ENCODE measurements at places on chromosomes 5 and 9. TPM values are rescaled to one million over a fixed set of nuclear protein-coding genes. Genes with fewer than 3 reads are reported as not detected.
A peak's percentile ranks its signal among the peaks of the same experiment; 100 is the strongest.

The TCF7 gene
- 3.1 TPM for total RNA-seq

The GFRA3 gene
- not detected for total RNA-seq

The HAPLN1 gene
- total RNA-seq: not detected

The IL13 gene
- not detected for total RNA-seq

The RECK gene
- 2.0 TPM for total RNA-seq

DNA sequence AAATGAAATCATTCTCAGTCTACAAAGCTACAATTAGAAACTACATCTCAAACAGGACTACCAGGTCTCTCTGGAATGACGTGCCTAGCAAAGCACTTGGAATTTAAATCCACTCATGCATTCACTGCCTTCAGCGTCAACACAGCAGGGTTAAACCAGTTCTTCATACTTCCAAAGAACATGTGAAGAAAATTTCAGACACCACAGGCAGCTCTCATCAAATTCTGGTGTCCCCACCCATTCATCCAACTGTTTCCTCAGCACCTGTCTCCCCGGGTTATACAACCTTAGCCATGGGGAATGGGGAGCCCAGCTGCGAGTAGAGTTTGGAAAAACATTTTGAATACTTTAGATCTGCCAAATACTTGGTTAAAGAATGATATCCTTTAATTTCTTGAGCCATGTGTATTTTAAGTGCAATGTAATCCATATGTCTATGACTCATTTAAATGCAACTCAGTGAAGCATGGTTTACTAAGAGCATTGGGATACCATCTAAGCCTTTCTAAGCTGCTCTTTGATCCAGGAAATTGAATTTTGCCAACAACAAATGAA, 17.5 kb downstream of the ADAM19 start:
- peak; percentile 16 for DNase-seq

DNA sequence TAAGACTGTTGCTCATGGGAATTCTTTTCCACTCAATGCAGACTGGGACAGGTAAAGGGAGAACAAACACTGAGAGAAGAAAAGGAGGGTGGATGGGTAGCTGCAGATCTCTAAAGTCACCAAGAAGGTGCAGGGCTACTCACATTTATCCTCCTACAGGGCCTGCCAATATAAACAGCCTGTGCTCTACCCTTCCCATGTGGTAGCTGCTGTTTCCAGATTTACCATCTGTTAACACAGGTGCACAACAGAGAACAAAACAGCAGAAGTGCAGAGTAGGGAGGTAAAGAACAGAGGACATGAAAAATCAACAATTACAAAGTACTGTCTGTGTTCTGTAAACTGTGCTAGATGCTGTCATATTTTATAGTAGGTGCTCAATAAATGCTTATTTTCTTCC, 26.0 kb downstream of the JAKMIP2 start:
- DNase-seq: no peak

- no peak for DNase-seq
These were observed 1.4 kb downstream of the SLC44A1 start for GRCh38 chr9:105245891-105246161.

DNA sequence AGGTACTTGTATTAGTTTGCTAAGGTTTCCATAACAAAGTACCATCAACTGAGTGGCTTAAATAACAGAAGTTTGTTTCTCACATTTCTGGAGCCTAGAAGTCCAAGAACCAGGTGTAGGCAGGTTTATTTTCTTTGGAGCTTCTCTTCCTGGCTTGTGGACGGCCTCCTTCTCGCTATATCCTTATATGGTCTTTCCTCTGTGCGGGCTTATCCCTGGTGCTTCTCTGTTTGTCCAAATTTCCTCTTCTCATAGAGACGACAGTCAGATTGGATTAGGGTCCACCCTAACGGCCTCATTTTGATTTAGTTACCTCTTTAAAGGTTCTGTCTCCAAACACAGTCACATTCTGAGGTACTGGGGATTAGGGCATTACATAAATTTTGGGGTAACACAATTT, 88.3 kb downstream of the RMI1 start:
- no peak for DNase-seq

DNA sequence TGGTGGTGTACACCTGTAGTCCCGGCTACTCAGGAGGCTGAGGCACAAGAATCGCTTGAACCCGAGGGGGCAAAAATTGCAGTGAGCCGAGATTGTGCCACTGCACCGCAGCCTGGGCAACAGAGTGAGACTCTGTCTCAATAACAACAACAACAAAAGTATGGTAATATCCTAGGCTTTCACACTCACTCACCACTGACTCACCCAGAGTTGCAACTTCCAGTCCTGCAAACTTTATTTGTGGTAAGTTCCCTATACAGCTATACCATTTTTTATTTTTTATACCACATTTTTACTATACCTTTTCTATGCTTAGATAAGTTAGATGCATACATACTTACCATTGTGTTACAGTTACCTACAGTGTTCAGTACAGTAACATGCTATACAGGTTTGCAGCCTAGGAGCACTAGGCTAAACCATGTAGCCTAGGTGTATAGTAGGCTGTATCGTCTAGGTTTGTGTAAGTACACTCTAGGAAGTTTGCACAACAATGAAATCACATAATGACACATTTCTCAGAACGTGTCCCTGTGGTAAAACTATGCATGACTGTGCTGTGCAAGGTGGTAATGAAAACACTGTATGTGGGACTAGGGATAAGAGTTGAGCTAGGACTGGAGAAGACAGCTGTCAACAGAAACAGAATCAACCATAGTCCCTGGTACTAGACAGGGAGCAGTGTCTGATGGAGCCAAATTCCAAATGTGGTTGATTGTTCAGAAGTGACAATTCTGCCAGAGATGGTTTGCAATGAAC, 109.5 kb upstream of the RAD23B start:
- DNase-seq: no peak

- no peak for DNase-seq
These were observed 504.4 kb downstream of the TLE4 start for GRCh38 chr9:80076162-80076561.

GRCh38 chr5:169763376-169764017, 126.4 kb downstream of the DOCK2 start:
- no peak for DNase-seq

- no peak for DNase-seq
These were observed 606.6 kb downstream of the PRELID2 start for GRCh38 chr5:145228564-145228963.

DNA sequence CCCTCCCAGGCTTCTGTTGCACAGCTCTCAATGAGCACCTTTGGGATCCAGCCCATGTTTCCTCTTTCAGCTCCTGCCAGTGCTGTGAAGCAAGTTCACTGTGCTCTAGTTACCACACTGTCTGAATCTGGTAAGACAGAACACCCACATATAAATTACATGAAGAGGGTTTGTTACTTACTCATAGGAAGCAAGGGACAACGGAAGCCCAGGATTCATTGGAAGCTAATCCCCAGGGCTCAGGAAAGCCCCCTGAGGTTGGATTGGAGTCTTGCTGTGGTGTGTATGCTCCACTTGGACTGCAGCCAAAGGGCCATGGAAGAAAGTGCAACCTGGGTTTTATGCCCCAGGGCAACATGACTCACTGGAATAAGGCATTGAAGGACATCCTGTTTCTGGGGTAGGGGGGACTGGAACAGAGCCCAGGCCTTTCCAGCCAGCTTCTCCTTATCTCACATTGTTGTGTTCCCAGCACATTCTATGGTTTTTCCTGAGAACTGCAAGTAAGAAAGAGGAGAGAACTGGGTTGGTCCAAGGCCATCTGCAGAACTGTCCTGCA, 15.6 kb upstream of the CLK4 start:
- no peak for DNase-seq

DNA sequence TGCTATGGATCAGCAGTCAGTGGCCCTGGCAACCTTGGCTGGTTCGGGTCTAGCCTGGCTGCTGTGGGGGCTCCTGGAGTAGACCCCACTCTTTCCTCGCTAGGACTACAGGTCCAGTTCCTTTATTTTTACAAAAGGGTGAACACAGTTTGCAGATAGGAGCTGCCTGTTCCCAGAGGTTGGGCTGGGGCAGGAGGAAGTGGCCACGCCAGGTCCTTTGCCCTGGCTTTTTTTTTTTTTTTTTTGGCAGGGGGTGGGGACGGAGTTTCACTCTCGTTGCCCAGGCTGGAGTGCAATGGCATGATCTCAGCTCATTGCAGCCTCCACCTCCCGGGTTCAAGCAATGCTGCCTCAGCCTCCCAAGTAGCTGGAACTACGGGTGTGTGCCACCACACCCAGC, 7.9 kb downstream of the SLC2A6 start:
- DNase-seq: no peak

DNA sequence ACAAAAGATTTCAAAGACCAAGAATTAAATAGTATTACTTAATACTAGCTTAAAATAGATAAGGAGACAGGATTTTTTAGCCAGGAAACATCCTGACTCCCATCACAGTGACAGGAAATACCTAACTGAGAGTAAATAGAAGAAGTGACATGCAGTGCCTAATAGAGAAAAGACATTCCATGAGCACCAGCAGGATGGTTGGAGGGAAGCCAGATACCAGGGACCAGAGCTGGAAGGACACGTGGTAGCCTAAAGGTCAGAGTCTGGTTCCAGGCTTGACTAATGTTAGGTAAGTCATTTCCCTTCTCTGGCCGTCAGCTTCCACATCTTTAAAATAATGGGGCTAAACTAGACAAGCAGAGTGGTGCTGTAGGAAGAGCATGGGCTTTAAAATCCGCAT, 41.6 kb downstream of the CDK5RAP2 start:
- peak; percentile 73 for DNase-seq

DNA sequence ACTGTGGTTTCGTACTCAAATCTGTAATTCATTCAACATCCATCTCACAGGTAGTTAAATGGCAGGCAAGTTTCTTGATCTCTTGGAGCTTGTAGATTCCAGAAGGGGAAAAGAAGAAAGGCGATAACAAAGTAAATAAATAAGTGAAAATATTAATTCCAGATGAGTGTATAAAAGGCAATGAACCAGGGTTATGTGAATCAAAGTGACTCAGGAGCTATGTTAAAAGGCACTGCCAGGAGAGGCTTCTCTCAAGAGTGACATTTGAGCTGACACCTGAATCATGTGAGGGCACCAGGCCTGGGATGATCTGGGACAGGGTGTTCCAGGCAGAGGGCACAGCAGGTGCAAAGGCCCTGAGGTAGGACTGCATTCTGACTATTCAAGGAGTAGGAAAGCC, 45.0 kb downstream of the DOCK2 start:
- DNase-seq: no peak

All from left lobe of liver (tissue), 2 donors.